ENCODE measurements at places on chromosomes 1 and 21. TPM values are rescaled to one million over a fixed set of nuclear protein-coding genes. Genes with fewer than 3 reads are reported as not detected.

- DNase-seq = no peak
Measured at GRCh38 chr21:44763050-44763378, 38.6 kb downstream of the UBE2G2 start.

GRCh38 chr1:183622884-183623785, 12.4 kb downstream of the ARPC5 start:
- peak; percentile 80 for DNase-seq

DNA sequence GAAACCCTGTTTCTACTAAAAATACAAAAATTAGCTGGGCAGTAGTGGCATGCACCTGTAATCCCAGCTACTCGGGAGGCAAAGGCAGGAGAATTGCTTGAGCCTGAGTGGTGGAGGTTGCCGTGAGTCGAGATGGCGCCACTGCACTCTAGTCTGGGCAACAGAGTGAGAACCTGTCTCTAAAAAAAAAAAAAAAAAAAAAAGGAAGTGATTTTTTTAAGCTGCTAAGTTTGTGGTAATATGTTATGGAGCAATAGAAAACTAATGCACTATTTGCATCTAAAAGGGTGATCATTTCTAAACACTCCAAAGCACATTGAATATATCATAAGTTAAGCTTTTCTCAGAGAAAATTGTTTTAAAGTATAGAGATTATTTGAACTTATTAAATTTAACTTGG, 244.8 kb upstream of the SPAG17 start:
- no peak for DNase-seq

GRCh38 chr1:31259746-31260145, 20.1 kb upstream of the NKAIN1 start:
- no peak for DNase-seq

- peak; percentile 66 for DNase-seq
Measured at GRCh38 chr21:46297338-46298271, 11.5 kb downstream of the YBEY start.

DNA sequence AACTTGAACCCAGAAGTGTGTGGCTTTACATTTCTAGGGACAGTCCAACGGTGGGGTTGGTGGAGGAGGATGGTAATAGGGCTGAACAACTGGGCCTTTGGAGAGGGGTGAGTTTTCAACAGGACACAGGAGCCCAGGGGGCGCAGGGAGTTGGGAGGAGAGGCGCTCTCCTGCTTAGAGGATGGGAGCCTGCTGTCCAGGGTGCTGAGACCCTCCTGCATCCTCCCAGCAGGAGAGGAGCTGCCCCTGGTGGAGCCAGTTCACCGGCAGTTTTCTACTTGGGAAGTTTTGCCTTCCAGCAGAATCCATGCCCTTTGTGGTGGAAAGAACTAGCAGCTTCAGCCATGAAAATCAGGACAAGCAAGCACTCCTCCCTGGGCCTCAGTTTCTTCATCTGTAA, 8.6 kb downstream of the KCNC4 start:
- no peak for DNase-seq

DNA sequence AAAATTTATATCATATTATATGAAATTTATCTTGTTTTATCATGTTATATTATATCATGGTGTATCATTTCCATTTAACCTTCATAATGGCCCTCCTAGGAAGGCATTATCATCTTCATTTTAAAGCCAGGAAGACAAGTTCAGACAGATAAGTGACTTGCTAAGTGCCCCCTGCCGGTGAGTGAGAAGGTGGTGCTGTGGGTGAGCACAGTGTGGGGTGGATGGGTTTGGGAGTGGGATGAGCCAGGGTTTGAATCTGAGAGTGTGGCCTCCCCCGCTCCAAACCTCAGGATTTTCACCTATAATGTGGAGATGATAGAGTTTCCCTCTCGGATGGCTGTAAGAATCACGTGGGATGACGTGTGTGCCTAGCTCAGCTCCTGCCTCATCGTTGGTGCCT, 108.7 kb upstream of the IGSF21 start:
- DNase-seq = no peak

- no peak for DNase-seq
Measured at GRCh38 chr1:229114315-229114714, 156.6 kb upstream of the RAB4A start.

- DNase-seq = peak; percentile 26
Measured at GRCh38 chr1:9181176-9181906, 52.4 kb upstream of the GPR157 start.

DNA sequence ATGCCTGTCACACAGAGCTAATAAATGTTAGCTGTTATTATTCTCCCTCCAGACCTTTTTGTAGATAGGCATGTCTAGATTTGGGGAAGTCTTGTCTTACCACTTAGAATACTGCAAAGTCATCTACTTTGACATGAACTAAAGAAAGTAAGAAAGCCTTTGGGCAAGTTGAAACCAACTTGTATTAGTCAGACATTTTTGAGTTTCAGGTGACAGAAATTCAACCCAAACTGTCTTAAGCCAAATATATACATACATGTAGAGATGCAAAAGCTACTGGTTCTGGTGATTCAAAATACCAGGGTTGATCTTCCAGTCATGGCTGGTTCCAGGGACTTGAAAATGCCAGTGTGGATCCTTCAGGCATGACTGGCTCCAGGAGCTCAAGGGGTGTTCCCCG, 276.8 kb upstream of the TMEM51 start:
- no peak for DNase-seq

Gene RGS18
- 1.3 TPM for polyA plus RNA-seq
